ENCODE measurements at places on chromosomes 2 and 18.
A peak's percentile ranks its signal among the peaks of the same experiment; 100 is the strongest.

DNA sequence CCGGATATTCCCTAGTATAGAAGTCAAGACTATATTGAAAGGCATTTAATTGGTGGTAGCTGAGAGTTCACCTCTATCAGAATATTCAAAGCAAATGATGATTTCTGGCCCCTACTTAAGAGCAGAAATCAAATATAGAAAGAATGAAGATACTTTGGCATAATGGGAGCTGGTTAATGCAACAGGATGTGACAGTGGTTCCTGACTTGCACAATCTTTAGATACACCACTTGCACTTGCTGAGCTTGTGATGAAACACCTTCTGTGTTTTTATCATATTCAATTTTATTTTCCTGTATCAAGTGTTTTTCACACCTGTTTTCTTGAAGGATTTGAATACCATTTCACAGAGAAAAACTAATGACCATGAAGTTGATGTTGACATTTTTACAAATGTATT, 124.1 kb upstream of the CDH19 start:
- DNase-seq, result no peak

GRCh38 chr18:39721712-39722111, 2156.1 kb upstream of the CELF4 start:
- no peak for DNase-seq

GRCh38 chr2:29528891-29529520, 392.4 kb downstream of the ALK start:
- DNase-seq, result no peak

GRCh38 chr2:58834404-58834803, 593.3 kb upstream of the FANCL start:
- no peak for DNase-seq

DNA sequence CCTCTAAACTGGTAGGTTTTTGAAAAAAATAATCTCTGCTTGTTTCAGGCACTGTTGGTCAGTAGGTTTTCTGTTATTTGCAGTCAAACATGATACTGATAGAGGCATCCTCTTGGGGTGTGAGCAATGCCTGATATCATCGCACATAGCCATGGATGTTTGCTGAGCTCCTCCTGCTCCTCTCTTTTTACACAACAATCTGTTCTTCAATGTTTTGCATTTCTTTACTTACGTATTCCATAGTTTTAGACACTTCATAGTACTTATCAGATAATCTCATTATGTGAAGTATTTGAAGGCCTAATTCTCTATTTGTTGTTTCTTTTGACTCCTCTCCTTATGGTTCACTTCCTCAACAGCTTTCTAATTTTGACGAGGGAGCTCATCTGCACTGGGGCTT, 23.0 kb upstream of the HS6ST1 start:
- no peak for DNase-seq

DNA sequence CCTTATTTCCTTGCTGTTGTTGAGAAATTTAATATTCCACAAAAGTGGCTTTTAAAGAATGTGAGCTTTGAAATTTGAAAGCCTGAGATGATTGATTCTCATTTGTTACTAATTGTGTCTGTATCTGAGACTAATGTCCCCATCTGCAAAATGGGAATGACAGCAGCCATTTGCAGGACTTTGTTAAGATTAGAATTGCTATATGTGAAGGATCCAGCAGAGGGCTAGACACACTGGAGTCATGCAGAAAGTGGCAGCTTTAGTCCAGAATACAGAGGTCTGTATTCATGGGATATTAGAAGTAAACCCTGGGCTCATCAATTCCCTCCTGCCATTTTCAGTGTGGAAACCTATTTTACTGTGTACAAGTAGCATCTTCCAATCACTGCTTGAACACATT, 296.5 kb upstream of the GYPC start:
- DNase-seq, result peak; percentile 8

- no peak for DNase-seq
Measured at GRCh38 chr18:32056613-32057358, 34.9 kb upstream of the RNF138 start.

- peak; percentile 56 for DNase-seq
Measured at GRCh38 chr18:644395-645004, 13.0 kb upstream of the TYMS start.

DNA sequence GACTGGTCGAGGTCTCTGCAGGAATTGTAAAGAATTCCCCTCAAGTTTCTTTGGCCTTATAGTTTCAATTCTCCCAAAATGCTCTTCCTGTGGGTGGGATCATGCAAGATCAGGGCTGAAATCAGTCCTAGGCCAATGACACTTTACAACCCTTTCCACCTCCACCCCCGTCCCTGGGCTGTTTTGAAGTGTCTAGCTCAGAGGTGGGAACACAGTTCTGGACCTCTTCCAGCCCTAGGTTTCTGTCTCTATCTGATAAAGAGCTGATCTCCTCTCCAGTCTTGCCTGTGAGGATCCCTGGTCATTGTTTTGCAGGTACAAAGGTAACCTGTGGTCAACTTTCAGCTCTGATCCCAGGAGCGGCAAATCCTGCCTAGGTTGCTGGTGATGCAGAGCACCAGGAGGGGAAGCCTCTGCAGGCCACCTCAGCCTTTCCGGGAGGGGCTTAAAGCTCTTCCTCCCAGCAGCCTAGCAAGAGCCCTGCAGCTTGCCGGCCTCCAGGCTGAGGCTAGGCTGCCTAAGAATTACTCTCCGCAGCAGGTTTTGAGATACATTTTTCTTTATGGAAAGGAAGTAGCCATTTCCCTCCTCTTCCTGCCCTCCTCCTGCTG, 69.8 kb upstream of the WIPF1 start:
- no peak for DNase-seq

- no peak for DNase-seq
Measured at GRCh38 chr2:112204411-112204810, 50.4 kb downstream of the ZC3H8 start.

DNA sequence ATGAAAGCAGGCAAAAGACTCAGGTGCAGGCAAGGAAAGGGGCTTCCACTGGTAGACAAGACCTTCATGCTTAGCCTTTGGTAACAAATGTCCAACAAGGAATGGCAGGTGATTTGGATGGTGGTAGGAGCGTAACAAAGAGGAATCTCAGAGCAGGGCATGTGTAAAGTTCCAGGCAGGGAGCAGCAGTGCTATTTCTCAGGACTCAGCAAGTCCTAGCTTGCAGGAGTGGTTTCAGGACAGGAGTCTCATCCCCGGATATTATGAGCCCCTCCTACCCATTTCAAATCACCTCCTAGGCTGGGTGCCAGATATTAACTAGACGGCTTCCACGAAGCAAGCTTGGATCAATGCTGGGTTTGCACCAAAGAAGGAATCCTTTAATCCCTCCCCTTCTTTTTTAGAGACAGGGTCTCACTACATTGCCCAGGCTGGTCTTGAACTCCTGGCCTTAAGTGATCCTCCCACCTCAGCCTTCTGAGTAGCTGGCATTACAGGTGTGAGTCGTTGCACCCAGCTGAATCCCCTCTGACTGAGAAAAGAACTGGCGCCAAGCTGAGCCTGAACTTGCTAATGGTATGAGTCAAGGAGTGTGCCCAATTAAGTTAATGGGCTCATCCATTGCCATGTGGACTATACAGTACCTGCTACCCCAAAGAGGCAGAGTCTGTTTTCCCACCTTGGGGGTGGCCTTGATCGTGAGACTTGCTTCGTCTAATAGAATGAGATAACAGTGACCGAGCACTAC, 190.3 kb downstream of the ARL4C start:
- DNase-seq, result no peak

- DNase-seq, result peak; percentile 58
Measured at GRCh38 chr2:122960759-122961641, 1064.1 kb upstream of the CNTNAP5 start.

DNA sequence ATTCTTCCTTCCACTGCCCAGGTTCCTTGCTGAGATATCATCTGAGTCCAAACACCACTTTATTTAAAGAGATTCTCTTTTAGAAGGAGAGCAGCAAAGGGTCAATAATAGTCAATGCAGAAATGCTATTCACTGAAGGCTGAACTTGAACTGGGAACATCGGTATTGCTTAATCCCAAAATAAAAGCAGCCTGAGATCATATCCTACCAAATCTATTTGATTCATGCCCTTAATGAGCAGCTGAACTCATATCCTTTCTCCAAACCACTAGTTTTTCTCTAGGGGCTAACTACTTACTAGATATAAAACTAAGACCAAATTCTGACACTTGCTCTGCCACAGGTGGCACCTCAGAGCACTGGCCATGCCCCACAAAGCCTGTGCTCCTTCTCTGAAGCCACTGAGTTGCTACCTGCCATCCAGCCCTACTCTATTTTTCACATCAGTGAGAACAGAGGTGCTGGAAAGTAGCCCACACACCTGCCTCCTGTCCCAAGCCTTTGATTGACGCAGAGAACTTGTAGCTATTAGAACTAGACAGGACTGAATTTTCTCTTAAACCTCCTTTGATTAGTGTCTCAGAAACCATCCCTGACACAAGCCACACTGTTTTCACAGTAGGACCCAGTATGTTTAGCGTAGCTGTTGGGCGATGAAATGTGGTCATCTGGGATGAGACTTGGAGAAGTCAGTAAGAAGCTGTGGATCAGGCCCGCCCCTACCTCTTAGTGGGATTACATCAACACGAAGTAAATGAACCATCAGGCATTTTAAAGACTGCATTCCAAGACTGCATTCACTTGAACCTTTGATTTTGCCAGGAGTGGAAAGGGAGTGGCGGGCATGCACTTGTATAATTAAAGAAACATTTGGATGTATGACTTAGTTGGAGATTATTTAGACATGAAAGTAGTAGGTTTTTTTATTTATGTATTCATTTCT, 124.3 kb downstream of the RBMS1 start:
- no peak for DNase-seq

DNA sequence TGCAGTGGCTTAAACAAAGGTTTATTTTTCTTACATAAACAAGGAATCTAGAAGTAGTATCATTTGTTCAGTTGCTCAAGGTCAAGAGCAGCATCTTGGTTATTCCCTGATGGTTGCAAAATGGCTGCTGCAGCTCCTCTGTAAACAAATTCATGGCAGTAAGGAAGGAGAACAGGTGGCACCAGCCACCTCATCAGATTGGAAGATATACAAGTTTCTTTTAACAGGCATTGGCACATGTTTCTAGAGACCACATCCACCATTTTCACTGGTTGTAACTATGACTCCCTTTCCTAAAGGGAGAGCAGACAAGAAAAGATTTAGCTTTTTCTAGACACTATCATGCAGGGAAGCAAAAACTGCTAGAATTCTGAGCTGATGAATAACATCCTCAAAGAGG, 46.3 kb downstream of the PKDCC start:
- no peak for DNase-seq

DNA sequence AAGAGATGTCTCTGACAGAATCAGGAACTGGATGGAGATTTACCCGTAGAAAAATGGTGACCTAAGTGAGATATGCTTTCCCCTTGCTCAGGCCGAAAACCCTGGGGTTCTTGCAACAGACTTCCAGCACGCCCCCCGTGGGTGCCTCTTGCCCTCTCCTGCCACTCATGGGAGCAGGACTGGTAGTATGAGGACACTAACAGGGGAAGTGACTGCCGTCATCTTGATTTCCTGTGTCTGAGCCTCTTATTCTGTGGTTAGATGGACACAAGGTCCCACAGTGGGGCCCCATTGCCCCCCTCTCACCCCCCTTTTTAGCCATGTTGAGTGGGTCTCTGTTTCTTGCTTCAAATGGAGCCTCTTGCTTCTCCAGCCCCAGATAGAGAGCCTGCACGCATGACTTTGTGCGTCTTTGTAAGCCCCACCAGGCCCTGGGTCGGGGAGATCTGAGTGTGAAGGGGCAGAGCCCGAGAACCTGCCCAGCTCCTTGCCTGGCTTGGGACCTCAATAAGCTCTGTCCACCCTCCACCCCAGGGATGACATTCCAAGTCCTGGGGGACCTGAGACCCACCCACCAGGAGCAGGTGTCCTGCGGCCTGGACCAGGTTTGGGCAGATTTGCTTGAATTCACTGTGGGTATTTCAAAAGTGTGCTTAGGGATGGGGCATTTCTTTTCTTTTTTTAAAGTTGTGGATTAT, 12.6 kb downstream of the GNLY start:
- no peak for DNase-seq

- no peak for DNase-seq
Measured at GRCh38 chr2:112757265-112757664, 7.1 kb downstream of the CKAP2L start.

- no peak for DNase-seq
Measured at GRCh38 chr2:175926272-175926671, 75.8 kb downstream of the LNPK start.

DNA sequence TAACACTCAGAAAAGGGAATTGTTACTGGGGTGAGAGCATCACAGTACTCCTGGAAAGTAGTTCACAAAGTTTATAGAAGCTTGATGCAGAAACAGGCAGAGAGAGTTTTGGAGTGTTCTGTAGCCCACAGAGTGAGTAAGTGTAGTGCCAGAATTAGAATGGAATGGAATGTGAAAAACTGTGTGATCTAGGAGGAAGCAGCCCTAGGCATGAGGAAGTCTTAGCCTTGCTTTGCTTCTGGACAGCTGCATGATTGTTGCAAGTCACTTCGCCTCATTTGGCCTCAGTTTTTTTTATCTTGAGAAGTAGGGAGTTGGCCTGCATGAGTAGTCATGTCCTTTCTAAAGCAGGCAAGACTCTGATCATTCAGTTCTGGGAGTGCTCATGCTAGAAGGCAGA, 10.9 kb downstream of the SERPINB12 start:
- peak; percentile 43 for DNase-seq

DNA sequence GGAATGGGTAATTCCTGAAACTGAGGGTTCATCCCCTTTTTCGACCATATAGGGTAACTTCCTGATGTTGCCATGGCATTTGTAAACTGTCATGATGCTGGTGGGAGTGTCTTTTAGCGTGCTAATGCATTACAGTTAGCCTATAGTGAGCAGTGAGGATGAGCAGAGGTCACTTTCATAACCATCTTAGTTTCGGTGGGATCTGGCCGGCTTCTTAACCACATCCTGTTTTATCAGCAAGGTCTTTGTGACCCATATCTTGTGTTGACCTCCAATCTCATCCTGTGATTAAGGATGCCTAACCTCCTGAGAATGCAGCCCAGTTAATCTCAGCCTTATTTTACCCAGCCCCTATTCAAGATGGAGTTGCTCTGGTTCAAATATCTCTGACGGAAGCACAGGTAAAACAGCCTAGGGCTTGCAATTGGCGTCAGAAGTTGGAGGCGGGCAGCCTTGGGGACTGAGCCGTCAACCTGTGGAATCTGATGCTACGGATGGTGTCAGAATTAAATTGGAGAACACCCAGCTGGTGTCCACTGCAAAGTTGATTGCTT, 19.5 kb downstream of the RALBP1 start:
- DNase-seq, result peak; percentile 2

GRCh38 chr2:128445523-128445900, 126.8 kb upstream of the HS6ST1 start:
- DNase-seq, result no peak

Data from COLO829 (cell line).